Brain pericyte (primary cell): ENCODE measurements at places on chromosomes 6 and 20.

DNA sequence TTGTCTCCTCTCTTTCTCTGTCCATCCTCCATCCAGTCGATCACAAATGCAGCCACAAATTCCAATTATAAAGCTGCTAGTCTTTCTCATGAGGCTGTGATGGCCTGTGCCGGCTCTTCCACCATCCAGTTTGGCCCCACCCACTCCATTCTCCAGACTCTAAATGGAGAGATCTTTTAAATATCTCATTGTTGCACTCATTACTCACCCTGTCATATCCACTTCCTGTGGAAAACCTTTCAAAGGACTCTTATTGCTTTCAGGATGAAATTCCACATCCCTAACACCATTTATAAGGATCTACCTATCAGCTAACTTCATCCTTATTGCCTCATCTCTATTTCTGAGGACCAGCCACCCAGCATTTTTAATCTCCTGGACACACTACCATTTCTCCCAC, 70.6 kb downstream of the NRN1 start:
- no peak for DNase-seq

DNA sequence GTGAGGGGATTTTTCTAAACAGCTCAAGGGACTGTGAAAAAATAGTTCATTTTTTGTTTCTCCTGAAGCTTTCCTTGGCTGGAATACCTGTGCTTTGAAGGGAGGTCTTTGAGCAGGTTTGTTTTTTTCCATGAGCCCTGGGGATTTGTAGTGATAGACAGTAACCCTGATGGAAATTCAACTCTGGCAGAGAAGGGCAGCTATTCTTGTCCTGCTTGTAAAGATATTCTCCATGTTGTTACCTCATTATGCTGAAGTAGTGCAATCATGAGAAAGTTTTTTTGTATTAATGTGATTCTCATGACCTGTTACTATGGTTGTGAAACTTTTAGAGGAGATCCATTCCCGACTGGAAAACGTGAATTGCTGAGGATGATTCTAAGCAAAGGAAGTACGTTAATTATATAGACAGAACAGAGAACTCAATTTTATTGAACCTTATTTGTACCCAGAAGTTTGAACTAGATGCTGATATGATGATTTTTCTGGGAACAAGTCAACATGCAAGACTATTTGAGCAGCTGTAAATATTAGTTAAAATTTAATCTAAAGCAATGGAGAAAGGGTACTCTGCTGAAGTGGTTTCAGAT, 12.5 kb downstream of the UTRN start:
- DNase-seq: no peak

- no peak for DNase-seq
These were observed 31.7 kb upstream of the MAS1L start for GRCh38 chr6:29519291-29520010.

DNA sequence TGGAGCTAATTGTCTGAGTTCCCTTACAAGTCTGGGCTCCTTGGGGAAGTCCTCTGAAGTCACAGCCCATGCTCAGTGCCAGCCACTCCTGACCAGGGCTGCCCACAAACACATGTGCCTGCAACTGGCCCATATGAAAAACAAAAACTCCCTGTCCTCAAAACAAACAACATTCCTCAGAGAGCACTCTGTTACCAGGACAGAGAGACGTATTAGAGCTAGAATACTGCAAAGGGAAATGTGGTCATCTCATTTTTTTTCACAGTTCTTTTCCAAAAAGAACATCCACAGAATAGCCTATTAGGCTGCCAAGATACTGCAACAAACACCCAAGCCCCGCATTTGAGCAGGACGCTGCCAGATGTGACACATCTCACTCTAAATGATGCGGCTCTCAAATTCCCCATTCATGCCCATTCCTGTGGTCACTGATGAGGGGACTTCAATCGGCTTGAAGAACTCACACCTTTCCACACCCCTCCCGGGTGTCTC, 71.1 kb downstream of the SLC22A23 start:
- no peak for DNase-seq

- DNase-seq: no peak
These were observed 41.0 kb downstream of the TRAM2 start for GRCh38 chr6:52535711-52536423.

GRCh38 chr6:25322692-25323091, 43.5 kb downstream of the CARMIL1 start:
- no peak for DNase-seq

GRCh38 chr20:43979576-43980105, 65.0 kb downstream of the TOX2 start:
- DNase-seq: no peak

GRCh38 chr6:151497905-151498304, 4.1 kb downstream of the CCDC170 start:
- DNase-seq: no peak

GRCh38 chr6:87779542-87779941, 77.5 kb upstream of the AKIRIN2 start:
- no peak for DNase-seq

GRCh38 chr6:56595490-56596122, 47.1 kb downstream of the DST start:
- no peak for DNase-seq

DNA sequence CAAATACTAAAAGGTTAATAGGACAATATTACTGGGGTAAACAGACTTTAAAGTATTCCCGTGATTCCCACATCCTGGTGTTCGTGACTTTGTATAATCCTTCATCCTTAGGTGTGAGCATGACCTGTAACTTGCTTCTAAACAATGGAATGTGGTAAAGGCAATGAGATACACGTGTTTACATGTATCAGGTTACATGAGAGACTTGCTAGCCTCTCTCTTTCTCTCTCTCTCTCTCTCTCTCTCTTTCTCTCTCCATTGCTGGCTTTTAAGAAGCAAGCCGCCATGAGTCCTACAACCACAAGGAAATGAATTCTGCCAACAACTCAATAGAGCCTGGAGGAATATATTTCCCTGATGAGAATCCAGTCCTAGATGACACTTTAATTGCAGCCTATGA, 83.9 kb upstream of the LGSN start:
- no peak for DNase-seq

GRCh38 chr6:14888575-14889000, 357.3 kb upstream of the JARID2 start:
- DNase-seq: no peak

GRCh38 chr6:170086639-170087420, 204.0 kb downstream of the DLL1 start:
- DNase-seq: no peak

- no peak for DNase-seq
These were observed 55.0 kb upstream of the FOXC1 start for GRCh38 chr6:1554476-1555310.

DNA sequence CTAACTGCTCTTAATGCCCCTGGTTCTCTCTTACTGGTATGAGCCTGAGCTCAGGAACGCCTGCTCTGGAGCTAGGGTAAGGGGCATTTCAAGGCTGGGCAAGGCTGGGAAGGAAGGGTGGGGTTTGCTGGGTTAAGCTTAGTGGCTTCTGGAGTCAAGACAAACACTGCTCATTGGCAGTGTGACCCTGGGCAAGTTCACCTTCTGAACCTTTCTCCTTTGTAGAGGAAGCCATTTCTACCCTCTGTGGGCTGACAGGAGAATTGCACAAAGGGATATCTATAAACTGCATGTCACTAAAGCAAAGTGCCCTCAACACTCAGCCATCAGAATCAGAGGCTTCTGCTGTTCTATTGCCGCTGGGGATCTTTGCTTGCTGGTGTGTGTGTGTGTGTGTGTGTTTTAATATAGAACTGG, 20.3 kb upstream of the LRRN4 start:
- DNase-seq: no peak

- DNase-seq: no peak
These were observed 100.1 kb downstream of the ASXL1 start for GRCh38 chr20:32458061-32458836.

- DNase-seq: no peak
These were observed 110.2 kb downstream of the SOBP start for GRCh38 chr6:107600121-107600520.

DNA sequence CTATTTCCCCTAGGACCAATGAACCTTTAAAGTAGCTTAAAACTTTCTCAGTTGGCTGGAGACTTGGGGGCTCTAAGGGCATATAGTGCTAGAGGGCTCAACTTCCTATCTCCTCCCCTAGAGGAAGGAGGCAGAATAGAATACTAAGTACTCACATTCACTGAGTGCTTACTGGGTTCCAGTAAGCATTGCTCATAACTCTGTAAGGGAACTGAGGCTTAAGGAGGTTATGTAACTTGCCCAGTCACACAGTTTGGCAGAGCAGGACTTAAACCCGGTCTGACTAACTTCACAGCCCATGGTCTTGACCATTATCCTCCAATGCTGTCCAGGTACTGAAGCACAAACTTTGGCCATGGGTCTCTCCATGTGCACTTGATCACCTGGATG, 12.5 kb downstream of the SESN1 start:
- no peak for DNase-seq

- DNase-seq: no peak
These were observed 186.5 kb downstream of the PRKN start for GRCh38 chr6:162541019-162541601.

GRCh38 chr6:33692078-33692759, 19.3 kb downstream of the UQCC2 start:
- no peak for DNase-seq

- DNase-seq: no peak
These were observed 4.7 kb downstream of the RNASET2 start for GRCh38 chr6:166951670-166952060.

DNA sequence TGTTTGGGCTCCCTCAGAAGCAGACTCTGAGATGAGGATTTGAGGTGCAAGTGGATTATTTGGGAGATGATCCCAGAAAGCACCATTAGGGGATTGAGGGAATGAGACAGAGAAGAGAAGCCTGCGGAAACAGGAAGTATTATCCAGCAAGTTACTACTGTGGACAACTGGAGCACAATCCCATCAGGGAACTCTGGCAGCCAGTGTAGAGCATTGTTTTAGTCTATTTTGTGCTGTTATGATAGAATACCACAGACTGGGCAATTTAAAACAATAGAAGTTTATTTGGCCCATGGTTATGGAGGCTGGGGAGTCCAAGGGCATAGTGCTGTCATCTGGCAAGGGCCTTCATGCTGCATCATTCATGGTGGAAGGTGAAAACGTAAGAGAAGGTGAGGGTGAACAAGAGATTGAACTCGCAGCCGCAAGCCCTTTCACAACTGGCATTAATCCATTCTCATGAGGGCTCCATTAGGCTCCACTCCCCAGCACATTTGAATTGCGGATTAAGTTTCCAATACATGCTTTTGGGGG, 43.5 kb upstream of the SLC9A8 start:
- no peak for DNase-seq

DNA sequence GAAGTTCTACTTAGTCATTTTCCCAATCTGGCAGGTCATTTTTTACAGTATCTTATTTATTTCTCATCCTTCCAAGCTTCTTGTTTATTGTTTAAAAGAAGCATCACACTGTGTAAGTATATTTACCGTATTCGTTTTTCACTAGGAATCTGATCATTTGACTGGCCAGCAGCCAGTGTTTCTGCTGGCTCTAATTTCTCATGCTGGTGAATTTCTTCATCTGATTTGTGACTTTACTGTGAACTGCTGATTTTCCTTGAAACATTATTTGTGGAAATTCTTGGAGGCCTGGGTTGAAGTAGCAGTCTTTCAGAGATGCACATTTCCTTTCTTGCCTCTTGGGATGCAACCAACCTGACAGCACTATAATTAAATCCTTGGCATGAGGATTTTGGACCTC, 65.9 kb downstream of the PREP start:
- DNase-seq: no peak

DNA sequence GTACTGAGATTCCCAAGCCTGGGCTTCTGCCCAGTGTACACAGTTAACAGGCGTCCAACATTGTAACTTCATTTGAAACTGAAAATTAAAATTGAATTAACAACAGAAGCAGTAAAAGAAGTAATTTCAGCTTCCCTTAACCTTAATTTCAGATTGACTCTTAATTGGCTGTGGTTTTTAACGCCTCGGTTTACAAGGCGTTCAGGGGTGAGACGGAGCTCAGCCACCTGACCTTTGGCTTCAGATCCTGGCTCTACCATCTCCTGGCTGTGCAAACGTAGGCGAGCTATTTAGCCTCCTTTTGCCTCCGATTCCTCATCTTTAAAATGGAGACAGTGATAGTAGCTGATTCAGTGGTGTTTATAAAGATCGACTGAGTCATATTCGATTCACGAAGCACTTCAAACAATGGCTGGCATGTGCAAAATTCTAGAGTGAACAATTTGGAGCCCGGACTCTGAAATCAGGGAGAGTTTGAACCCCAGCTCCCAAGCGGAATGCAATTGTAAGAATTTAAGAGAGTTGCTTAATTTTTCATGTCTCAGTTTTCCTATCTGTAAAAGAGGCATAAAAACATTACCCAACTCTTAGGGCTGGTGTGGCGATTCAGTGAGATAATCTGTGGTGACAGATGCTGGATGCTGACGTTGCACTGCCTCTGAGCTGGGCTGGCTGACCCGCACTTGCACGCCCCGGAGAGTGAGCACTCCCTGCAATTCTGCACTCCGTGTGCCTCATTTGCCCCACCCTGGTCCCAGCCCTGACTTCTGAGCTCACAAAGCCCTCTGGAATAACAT, 23.5 kb upstream of the OCSTAMP start:
- DNase-seq: no peak

DNA sequence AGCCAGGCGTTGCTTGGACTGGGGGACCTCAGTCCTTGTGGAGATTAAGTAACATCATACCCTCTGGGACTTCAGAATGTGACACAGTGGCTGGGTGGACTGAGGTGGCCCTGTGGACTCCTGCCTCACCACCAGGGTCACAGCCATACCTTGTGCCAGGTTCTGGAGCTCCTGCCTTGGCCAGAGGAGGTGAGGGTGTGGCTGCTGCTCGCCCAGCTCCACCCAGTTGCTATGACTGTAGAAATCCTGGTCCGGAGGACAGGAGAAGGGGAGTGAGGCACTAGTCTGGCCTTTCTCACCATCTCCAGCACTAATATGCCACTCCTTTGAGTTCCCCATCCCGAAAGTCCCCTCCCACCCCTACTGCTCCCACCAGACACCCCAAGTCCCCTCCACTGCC, 1.9 kb downstream of the VWA7 start:
- no peak for DNase-seq

DNA sequence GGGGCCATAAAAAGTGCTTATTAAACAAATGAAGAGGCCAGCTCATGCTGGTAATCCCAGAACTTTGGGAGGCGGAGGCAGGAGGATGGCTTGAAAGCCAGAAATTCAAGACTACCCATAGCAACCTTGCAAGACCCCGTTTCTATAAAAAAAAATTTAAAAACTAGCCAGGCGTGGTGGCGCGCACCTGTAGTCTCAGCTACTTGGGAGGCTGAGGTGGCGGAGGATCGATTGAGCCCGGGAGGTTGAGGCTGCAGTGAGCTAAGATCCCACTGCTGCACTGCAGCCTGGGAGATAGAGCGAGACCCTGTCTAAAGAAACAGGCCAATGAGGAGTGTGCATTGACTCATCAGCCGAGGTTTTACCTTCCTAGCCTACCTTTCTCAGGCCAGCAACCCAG, 15.2 kb downstream of the NPEPL1 start:
- no peak for DNase-seq
